ENCODE measurements at places on chromosomes 7 and 10. TPM values are rescaled to one million over a fixed set of nuclear protein-coding genes. Genes with fewer than 3 reads are reported as not detected.

The GFRA1 gene
- 52.1 TPM for total RNA-seq

The METTL27 gene
- total RNA-seq, result 1.5 TPM

The KIF11 gene
- total RNA-seq, result not detected

The ADAMTS14 gene
- 0.18 TPM for total RNA-seq

The COL28A1 gene
- 0.26 TPM for total RNA-seq

The LFNG gene
- 30.5 TPM for total RNA-seq

The PNLIPRP1 gene
- total RNA-seq, result not detected

The C7orf33 gene
- not detected for total RNA-seq

The TUBAL3 gene
- not detected for total RNA-seq

The MNX1 gene
- total RNA-seq, result 0.28 TPM

The SNX10 gene
- total RNA-seq, result 8.2 TPM

The TMEM176B gene
- 34.1 TPM for total RNA-seq

The SLC18A2 gene
- 2.6 TPM for total RNA-seq

The EEF1AKMT2 gene
- total RNA-seq, result 17.9 TPM

The OLAH gene
- total RNA-seq, result not detected

The NRP1 gene
- 153 TPM for total RNA-seq

The CPA2 gene
- not detected for total RNA-seq

The CALHM1 gene
- not detected for total RNA-seq

Measured in uterus (tissue), 4 donors.